Effector memory CD4-positive, alpha-beta T cell (primary cell): ENCODE measurements at places on chromosomes 1 and 21.

GRCh38 chr1:160682983-160683865 lies 28.4 kb downstream of the CD48 start:
- H3K36me3 ChIP-seq, result peaks cover 53% of the 10 kb centered on the region
- H3K27ac ChIP-seq, result peak overlapping the region; percentile 67
- H3K4me1 ChIP-seq, result peaks cover 45% of the 10 kb centered on the region

GRCh38 chr1:110305900-110306420 lies 33.2 kb upstream of the RBM15 start:
- H3K4me3 ChIP-seq, result no peak overlapping the region
- DNase-seq, result no peak
- H3K4me1 ChIP-seq, result no peaks in the 10 kb centered on the region
- H3K27ac ChIP-seq, result no peak overlapping the region
- no peaks in the 10 kb centered on the region for H3K27me3 ChIP-seq

DNA sequence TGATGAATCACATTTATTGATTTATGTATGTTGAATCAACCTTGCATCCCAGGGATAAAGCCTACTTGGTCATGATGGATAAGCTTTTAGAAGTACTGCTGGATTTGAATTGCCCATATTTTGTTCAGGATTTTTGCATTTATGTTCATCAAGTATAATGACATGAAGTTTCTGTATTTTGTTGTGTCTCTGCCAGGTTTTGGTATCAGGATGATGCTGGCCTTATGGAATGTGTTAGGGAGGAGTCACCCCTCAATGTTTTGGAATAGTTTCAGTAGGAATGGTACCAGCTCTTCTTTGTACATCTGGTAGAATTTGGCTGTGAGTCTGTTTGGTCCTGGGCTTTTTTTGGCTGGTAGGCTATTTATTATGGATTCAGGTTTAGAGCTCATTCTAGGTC lies 1643.1 kb upstream of the B3GALT2 start:
- no peak for DNase-seq
- H3K4me3 ChIP-seq, result no peak overlapping the region
- no peaks in the 10 kb centered on the region for H3K36me3 ChIP-seq

- no peak overlapping the region for H3K4me3 ChIP-seq
- DNase-seq, result no peak
- peaks cover 4% of the 10 kb centered on the region for H3K27me3 ChIP-seq
- H3K4me1 ChIP-seq, result peaks cover 18% of the 10 kb centered on the region
- no peak overlapping the region for H3K27ac ChIP-seq
- no peaks in the 10 kb centered on the region for H3K36me3 ChIP-seq
These were observed 2.7 kb downstream of the PDE9A start for GRCh38 chr21:42655796-42656770.

DNA sequence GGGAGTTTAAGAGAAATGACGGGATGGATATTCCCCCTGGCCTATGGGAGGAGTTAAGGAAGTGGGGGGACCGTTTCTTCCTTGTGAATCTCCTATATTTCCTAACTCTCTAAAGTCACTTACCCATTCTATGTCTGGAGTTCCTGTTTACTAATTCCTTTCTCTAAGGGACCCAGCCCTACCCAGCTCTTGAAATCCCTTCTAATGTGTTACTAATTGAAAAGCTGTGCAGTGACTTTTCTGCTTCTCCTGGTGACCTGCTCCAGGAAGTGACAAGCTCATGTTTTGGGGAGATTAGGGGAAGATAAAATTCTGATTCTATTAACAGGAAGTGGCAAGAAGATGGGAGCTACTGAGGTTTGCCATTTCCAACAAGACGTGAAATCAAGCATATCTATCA lies 4.0 kb upstream of the SAMSN1 start:
- H3K36me3 ChIP-seq, result no peaks in the 10 kb centered on the region
- H3K4me1 ChIP-seq, result peaks cover 22% of the 10 kb centered on the region
- DNase-seq, result no peak
- peak overlapping the region; percentile 42 for H3K27ac ChIP-seq
- H3K27me3 ChIP-seq, result no peaks in the 10 kb centered on the region
- no peak overlapping the region for H3K4me3 ChIP-seq

DNA sequence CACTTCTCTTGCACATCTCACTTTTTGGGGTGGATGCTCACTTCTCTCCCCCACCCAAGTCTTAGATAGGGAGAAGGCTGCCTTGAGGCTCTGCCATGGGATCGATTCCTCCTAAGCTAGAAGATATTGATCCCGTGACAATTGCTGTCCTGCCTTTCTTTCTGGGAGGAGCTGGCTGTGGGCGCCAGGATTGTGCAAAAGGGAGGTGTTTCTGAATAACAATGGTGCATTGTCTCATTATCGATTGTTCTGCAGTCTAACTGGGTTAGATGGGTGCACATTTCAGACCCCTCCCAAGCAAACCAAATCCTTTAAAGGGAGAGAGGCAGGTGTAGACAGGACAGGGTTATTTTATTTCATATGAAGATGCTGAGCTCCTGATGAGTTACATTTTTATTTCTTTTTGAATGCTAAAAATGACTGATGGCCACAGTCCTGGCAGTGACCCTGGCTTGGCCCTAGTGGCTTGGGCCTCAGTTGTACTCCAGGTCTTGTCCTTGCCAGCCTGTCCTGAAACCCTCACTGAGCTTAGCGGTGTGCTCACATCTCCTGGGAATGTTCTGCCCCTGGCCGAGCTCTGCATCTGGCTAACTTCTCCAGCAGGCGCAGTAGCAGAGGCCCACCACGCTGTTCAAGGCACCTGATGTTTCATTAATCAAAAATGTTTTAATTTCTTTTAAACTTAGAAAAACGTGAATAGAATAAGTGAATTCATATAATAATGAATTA lies 99.0 kb upstream of the KAZN start:
- no peaks in the 10 kb centered on the region for H3K4me1 ChIP-seq
- no peaks in the 10 kb centered on the region for H3K36me3 ChIP-seq
- H3K4me3 ChIP-seq, result no peak overlapping the region
- no peaks in the 10 kb centered on the region for H3K27me3 ChIP-seq

GRCh38 chr1:65990161-65990560 lies 197.5 kb downstream of the PDE4B start:
- no peaks in the 10 kb centered on the region for H3K36me3 ChIP-seq
- no peak for DNase-seq
- H3K27ac ChIP-seq, result no peak overlapping the region
- H3K27me3 ChIP-seq, result peaks cover 4% of the 10 kb centered on the region
- no peaks in the 10 kb centered on the region for H3K4me1 ChIP-seq
- H3K4me3 ChIP-seq, result no peak overlapping the region

GRCh38 chr1:236753964-236754363 lies 41.1 kb upstream of the MTR start:
- no peak overlapping the region for H3K4me3 ChIP-seq
- no peaks in the 10 kb centered on the region for H3K27me3 ChIP-seq
- no peaks in the 10 kb centered on the region for H3K36me3 ChIP-seq
- no peak for DNase-seq
- H3K4me1 ChIP-seq, result no peaks in the 10 kb centered on the region

- H3K27ac ChIP-seq, result no peak overlapping the region
- no peak overlapping the region for H3K4me3 ChIP-seq
- no peaks in the 10 kb centered on the region for H3K36me3 ChIP-seq
- DNase-seq, result no peak
These were observed 54.2 kb downstream of the DRAM2 start for GRCh38 chr1:111085676-111086075.

DNA sequence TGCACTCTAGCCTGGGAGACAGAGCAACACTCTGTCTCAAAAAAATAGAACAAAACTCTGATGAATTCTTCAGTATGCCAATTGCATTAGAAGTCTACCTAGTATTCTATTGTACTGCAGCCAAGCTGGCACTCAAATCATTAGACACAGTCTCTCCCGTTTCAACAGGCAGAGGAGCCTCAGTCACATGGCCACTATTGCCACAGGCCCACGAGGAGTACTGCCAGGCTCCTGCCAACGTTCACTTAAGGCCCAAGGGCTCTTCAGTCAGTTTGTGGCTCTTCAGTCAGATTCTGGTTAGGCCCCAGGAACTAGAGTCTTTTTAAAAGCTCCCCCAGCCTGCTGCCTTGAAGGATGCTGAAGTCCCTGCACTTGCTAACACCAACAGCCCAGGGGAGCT lies 73.4 kb downstream of the SH3BGR start:
- H3K4me1 ChIP-seq, result no peaks in the 10 kb centered on the region
- H3K27ac ChIP-seq, result no peak overlapping the region
- no peak for DNase-seq

DNA sequence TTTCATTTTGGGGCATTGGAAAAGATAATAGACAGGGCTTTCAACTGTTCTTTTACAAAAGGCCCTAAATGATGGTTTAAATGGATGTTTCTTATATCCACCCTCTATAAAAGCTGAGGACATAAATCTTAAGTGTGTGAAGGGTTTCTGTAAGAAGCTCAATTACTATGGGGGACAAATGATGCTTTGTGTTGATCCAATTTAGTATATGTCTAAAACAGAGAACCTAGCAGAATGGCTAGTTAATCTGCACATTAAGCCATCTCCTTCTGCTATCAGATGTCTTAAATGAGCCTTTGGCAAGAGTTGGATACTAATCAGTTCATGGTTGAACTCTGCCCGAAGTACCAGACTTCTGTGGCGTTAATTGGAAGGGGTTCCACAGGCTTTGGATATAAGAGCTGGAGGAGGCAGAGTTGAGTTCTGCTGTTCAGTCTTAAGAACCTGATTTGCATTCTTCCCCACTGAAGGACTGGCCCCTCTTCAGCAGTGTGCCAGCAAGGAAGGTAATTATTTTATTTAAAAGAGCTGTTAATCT lies 43.1 kb downstream of the PTGFRN start:
- H3K36me3 ChIP-seq, result no peaks in the 10 kb centered on the region
- no peaks in the 10 kb centered on the region for H3K27me3 ChIP-seq
- H3K4me1 ChIP-seq, result no peaks in the 10 kb centered on the region
- DNase-seq, result no peak

DNA sequence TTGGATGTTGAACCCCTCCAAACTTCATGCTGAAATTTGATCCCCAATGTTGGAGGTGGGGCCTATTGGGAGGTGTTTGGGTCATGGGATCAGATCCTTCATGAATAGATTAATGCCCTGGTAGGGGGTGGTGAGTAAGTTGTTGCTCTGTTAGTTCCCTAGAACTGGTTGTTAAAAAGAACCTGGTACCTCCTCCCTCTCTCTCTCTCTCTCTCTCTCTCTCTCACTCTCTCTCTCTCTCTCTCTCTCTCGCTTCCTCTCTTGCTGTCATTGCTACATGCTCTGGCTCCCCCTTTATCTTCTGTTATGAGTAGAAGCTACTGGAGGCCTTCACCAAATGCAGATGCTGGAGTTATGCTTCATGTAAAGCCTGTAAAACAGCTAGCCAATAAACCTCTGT lies 498.2 kb upstream of the NR5A2 start:
- DNase-seq, result no peak
- no peaks in the 10 kb centered on the region for H3K4me1 ChIP-seq
- no peaks in the 10 kb centered on the region for H3K36me3 ChIP-seq
- H3K27ac ChIP-seq, result no peak overlapping the region
- H3K4me3 ChIP-seq, result no peak overlapping the region
- H3K27me3 ChIP-seq, result no peaks in the 10 kb centered on the region

DNA sequence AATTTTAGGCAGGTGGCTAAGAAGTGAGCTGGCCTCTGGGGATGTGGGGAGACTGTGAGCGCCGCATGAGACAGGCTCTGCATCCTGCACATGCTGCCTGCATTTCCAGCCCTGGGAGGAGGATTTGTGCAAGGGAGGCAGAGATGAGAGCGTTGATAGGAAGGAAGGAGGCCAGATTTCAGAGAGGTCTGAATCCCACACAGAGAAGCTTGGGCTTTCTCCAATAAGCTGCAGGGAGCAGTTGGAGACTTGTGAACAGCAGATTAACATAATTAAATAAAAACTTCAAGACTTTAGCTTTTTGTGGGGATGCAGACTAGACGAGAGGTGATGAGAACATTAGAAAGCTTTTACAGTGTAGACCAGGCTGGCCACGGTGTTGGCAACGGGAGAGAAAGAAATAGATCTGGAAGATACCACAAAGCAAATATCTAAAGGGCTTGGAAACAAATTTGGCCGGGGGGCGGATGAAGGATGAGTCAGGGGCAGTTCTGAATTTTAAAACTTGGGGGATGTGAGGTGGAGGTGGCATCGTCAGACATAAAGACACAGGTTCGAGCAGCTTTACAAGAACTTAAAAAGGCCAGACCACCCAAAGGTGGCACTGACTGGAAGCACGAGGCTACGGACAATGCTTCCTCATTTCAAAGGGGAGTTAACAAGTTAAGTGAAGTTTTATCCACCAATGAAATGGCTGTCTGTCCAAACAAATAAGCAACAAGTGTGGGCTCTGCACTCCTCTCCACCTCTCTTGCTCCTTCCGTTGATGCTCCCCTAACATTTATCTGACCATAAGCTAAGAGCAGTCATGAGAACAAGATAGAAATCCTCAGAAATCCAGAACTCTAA lies 57.0 kb downstream of the HIVEP3 start:
- H3K27ac ChIP-seq, result no peak overlapping the region
- no peak for DNase-seq
- H3K36me3 ChIP-seq, result no peaks in the 10 kb centered on the region
- H3K4me1 ChIP-seq, result peaks cover 4% of the 10 kb centered on the region

DNA sequence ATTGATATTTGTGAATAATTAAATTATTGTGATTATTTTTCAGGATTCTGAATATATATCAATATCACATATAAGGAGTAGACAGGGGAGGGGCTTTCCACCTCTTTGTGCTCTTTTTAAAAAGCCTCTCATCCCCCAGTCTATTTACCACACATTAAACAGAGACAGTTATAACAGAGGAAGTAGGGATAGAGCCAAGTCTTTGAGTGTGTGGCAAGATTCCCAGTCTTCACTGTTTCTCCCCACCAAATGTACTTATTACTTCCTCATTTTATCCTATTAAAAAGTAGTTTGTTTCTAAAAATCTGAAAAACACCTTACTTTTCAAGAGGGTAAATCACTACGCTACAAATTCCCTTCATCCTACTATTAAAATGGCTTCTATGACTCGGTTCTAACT lies 46.7 kb downstream of the EPS15 start:
- H3K4me1 ChIP-seq, result no peaks in the 10 kb centered on the region
- no peak overlapping the region for H3K27ac ChIP-seq
- H3K4me3 ChIP-seq, result no peak overlapping the region
- peaks cover 7% of the 10 kb centered on the region for H3K36me3 ChIP-seq
- H3K27me3 ChIP-seq, result no peaks in the 10 kb centered on the region
- DNase-seq, result no peak

- no peaks in the 10 kb centered on the region for H3K27me3 ChIP-seq
- H3K4me3 ChIP-seq, result no peak overlapping the region
- no peak for DNase-seq
These were observed 36.0 kb downstream of the LACTBL1 start for GRCh38 chr1:22936681-22937080.

DNA sequence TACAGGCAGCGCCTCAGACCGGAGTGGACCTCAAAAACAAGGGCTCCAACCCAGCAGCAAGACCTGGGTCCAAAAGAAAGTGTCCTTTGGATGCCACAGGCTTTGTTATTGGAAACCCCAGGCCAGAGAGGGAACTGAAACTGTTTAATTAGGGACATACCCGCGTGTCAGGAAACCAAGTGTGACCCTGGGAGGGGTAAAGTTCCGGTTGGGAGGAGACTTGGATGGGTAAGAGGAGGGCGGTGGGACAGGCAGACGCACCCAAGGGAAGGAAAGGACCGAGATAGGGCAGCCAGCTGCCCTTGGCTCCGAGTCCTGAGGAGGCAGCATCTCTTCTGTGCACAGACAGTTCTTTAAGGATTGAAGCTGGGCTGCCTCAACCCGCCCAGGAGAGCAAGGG lies 71.4 kb downstream of the CDC7 start:
- no peaks in the 10 kb centered on the region for H3K27me3 ChIP-seq
- no peak for DNase-seq
- no peak overlapping the region for H3K27ac ChIP-seq
- H3K4me3 ChIP-seq, result no peak overlapping the region
- peaks cover 12% of the 10 kb centered on the region for H3K4me1 ChIP-seq
- H3K36me3 ChIP-seq, result no peaks in the 10 kb centered on the region
